RPMI7951 (cell line): ENCODE measurements at places on chromosomes 2 and 18. TPM values are rescaled to one million over a fixed set of nuclear protein-coding genes. Genes with fewer than 3 reads are reported as not detected.

Gene SERPINB3
- total RNA-seq, result 0.20 TPM in 1 of 2 replicates, not detected in the other

Gene CIB4
- not detected in 2 replicates for total RNA-seq

Gene CLIP4
- 38.0 and 40.3 TPM in 2 replicates for total RNA-seq

Gene AMER3
- not detected in 2 replicates for total RNA-seq

Gene COL6A3
- 3.6 and 4.1 TPM in 2 replicates for total RNA-seq

Gene TRIM43
- total RNA-seq, result not detected in 2 replicates

Gene UBXN2A
- total RNA-seq, result 19.6 and 24.2 TPM in 2 replicates

Gene EFR3B
- total RNA-seq, result 0.60 and 1.1 TPM in 2 replicates

Gene RAB12
- 50.6 and 61.8 TPM in 2 replicates for total RNA-seq

Gene ZNF396
- 1.1 and 2.2 TPM in 2 replicates for total RNA-seq

Gene TXNDC2
- 0.10 and 0.12 TPM in 2 replicates for total RNA-seq

Gene RNU2-63P
- total RNA-seq, result not detected in 2 replicates

Gene MAP3K2
- total RNA-seq, result 27.0 and 31.5 TPM in 2 replicates
